ENCODE measurements at places on chromosomes 2 and 18.

- no peak for DNase-seq
These were observed 214.1 kb downstream of the TWIST2 start for GRCh38 chr2:239061824-239062570.

- DNase-seq, result peak; percentile 62
These were observed 21.7 kb downstream of the DDX18 start for GRCh38 chr2:117835990-117836760.

- DNase-seq, result no peak
These were observed 1594.5 kb upstream of the PIK3C3 start for GRCh38 chr18:40360558-40360957.

DNA sequence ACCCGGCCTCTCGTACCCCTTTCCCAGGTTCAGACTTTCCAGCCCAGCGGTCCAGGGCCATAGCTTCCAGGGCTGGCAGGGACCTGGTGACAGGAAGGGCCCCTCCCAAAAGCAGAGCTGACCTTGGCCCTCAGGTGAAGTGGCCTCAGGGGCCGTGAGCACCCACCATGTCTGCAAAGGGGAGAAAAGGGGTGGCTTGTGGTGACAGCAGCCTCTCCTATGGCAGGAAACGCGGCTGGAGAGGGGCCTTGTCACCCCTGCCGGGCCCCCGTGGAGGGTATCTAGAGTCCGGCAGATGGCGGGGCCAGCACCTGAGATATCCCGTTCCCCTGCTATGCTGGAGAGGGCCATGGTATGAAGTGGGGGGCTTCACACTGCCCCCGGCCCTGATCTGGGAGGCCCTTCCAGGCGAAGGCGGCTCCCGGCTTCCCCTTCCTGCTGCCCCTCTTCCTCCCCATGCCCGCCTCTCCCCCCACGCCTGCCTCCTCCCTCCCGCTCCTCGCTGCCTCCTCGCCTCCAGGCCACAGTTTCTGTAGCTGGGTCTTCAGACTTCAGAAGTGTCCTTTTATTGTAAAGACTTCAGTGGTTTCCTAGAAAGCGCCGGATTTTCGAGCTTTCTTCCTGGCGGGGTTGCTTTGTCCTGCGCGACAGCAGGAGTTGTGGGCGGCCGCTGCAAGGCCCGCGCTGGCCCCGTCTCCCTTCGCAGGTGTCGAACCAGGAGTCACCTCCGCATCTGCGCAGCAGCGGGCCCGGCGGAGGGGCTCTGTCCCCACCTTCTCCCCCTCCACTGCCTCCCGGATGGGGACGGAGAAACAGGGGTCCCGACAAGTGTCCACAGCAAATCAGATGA, 240.5 kb upstream of the MYT1L start:
- DNase-seq, result no peak

DNA sequence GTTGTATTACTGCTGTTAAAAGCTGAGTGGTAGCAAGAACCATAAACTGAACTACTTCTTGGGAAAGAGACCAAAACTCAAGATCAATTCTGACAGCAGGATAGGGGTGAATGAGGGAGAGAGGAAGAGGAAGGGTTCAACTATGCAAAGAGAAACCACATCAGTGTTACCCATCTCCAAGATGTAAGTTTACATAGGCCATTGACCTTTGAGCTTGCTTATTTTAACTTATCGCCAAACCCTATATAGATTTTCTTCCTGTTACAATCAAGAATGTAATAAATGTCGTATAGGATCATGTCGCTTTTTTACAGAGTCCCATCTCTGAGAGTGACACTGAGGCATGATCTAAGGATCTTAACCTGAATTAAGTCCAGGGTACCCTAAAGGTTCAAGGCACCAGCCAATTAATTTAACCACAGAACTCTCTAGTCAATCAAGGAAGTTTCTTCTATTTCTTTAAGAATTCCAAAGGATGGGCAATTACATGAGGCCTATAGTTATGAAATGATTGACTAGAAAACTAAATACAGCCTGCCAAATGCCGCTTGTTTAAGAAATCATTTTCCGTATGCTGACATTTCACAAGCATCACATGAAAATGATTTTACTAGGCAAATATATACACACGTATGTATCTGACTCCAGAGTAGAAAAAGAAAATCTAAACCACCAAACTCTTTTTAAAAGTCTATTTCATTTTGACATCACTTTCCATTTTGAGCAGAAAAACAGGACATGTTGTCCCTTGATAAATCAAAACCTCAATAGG, 11.8 kb downstream of the RND3 start:
- DNase-seq, result no peak

DNA sequence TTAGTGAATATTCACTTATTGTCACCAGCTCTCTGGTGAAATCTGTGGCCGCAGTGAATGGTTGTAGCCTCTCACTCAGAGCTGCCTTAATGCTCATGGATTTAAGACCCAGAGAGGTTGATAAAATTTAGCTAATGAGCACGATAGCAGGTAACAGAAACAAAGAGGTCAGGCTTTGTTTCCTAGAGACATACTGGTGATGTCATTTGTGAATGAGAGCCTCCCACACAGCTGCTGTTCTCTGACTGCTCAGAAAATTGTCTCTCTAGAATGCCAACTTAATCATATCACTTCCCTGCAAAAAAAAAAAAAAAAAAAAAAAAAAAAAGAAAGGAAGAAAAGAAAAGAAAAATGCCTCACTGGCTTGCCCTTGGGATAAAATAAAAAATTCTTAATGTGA, 411.7 kb upstream of the MYT1L start:
- peak; percentile 45 for DNase-seq

- DNase-seq, result no peak
These were observed 33.6 kb downstream of the CHRNA1 start for GRCh38 chr2:174730698-174731018.

DNA sequence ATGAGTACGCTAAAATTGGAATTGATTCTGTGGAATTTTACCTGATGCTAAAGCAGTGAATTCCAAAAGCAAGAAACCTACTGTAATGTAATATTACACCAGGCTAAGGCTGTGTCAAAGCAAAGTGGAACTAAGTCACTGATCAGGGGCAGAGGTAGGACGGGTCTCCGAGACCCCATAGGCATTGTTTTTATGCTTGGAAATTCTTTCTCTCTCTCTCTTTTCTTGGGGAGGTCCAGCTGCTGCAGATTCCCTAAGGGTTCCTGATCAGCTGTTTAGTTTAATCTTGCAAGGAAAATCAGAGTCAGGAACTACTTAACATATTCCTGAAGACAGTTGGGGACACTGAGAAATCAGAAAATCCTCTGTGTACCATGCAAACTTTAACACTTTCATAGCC, 220.2 kb downstream of the SRBD1 start:
- DNase-seq, result no peak

- peak; percentile 55 for DNase-seq
These were observed 947 bp downstream of the ITSN2 start for GRCh38 chr2:24359129-24360049.

- no peak for DNase-seq
These were observed 78.5 kb downstream of the RHOB start for GRCh38 chr2:20525041-20526035.

- no peak for DNase-seq
These were observed 109.4 kb upstream of the FANCL start for GRCh38 chr2:58350484-58350883.

DNA sequence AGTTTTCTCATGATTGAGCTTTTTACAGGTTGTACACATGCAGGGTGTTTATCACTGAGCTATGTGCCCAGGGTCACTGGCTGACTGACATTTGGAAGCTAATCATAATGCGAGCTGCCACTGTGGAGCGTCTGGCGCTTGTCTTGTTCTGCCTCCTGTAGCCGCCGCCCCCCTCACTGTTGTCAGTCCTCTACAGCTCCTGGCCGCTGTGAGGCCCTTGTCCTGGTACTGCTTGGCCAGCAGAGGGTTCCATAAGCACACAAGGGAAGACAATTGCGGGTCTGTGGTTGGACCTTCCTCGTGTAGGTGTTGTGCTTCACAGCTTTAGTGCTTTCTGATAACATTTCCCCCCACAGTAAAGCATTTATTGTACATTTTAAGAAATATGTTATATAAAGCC, 105.6 kb upstream of the LDLRAD4 start:
- DNase-seq, result peak; percentile 65

- DNase-seq, result no peak
These were observed 135.9 kb upstream of the ARL4C start for GRCh38 chr2:234632527-234633391.

DNA sequence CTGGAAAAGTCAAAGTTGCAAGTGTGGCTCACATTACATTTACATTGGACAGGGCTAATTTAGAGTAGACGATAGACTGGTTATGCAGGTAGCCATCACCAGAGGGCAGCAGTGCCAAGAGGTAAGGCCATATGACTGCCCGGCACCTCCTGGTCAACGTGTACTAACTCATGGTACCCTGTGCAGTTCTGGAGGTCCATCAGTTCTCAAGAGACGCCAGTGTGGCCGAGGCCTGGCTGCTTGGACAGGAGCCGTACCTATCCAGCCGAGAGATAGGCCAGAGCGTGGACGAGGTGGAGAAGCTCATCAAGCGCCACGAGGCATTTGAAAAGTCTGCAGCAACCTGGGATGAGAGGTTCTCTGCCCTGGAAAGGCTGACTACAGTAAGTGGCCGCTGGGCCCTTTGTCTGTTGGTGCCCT, 65.8 kb upstream of the EML6 start:
- DNase-seq, result no peak

DNA sequence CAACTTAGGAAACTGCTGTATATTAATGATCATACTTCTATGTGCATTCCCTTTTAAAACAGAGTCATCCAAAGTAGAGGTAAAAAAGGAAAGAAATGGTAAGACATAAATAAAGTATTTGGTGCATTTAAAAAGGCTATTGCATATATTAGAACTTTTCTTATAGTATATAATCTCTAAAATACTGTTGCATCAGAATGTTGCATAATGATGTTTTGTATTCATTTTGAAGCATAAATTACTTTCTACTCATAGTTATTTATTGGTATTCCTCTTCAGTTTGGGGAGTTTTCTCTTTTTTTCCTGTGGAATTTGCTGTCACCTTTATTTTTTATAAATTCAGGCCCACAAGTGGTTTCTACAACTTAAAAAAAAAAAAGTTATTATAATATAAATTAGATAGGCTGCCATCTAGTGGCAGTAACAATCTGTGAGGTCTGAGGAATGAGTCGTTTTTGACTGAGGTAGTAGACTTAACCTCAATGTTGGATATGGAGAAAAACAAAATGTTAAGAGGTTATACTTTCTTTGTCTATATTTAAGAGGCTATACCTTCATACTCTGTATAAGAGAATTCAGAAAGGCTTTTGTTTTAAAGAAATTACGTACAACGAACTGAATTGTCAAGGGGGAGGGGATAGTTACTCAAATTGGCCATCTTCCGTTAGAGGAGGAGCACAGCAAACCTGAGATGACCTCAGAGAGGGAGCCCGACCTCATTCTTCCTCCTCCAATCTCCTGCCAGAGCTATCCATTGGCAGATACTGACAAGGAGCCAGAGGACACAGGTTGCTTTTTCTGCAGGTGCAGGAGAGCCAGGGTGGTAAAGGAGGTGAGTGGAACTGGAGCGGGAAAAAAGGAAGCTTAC, 23.8 kb downstream of the ANKAR start:
- peak; percentile 55 for DNase-seq

GRCh38 chr2:66334237-66335029, 100.5 kb upstream of the MEIS1 start:
- DNase-seq, result no peak

DNA sequence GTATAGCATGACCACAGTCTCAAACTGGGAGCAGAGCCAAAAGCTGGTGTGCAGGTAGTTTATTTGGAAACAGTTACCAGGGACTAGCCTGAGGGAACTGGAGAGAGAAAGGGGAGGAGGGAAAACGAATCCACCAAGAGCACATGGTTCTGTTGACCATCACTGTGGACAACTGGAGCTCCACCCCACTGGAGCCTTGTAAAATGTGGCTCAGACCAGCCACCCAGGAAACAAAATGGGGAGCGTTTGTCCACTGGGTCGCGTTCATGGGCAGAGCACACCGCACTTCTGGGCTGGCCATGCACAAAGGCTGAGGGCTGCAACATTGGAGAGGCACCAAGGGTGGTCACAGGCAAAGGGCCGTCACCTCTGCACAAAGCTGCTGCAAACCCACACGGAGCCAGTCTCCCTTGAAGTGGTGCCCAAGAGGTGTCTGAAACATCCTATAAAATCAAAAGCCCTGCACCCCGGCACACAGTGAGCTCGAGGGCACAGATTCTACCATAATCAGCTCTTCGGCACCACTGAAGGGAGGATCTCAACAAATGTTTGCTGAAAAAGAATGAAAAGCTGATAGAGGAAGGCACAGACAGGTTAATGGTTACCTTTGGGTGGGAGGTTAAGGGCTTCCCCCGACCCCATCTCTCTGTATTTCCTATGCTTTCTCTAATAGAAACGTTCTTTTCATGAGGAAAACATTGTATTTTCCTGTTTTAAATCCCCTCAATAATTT, 192.9 kb downstream of the INHBB start:
- DNase-seq, result no peak

- DNase-seq, result peak; percentile 75
These were observed 10.4 kb downstream of the PELI1 start for GRCh38 chr2:64133828-64134227.

- DNase-seq, result no peak
These were observed 104.2 kb downstream of the ASAP2 start for GRCh38 chr2:9310798-9311197.

GRCh38 chr2:128727914-128728313, 409.2 kb upstream of the HS6ST1 start:
- DNase-seq, result no peak

DNA sequence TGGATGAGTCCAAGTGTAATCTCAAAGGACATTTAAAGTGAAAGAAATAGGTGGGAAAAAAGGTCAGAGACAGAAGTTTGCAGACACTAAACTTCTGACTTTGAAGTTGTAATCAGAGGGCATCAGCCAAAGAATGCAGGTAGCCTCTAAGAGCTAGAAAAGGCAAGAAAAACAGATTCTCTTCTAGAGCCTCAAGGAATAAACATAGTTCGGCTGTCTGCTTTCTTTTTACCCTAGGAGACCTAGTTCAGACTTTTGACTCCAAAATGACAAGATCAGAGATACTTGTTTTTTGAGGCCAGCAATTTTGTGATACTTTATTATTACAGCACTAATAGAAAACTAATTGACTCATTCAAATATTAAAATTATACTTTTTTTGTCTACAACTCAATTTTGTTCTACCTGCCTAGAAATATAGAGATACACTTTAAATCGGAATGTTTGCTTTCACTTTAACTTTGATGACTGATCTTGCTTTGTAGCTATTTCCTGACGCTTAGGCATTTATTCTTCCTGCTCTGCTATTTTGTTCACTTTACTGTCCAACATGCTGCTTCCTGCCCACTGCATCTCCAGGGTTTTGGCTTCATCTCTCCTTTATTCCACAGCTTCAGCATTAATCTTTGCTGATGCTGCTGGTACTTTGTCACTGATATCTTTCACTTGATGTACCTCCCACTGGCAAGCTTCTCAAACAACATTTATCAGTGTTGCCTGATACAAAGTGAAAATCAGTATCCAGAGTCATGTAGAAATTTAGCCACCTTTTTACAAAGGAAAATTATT, 272.5 kb downstream of the DSEL start:
- no peak for DNase-seq

- DNase-seq, result no peak
These were observed 84.9 kb upstream of the GLS start for GRCh38 chr2:190795686-190796085.

All from putamen (tissue), 1 donor.